Natural killer cell (primary cell): ENCODE measurements at places on chromosomes 7 and 10. TPM values are rescaled to one million over a fixed set of nuclear protein-coding genes. Genes with fewer than 3 reads are reported as not detected.

- H3K36me3 ChIP-seq = no peaks in the 10 kb centered on the region
- DNase-seq = no peak
- no peaks in the 10 kb centered on the region for H3K4me1 ChIP-seq
- no peak overlapping the region for H3K27ac ChIP-seq
These were observed 83.7 kb downstream of the DIP2C start for GRCh38 chr10:605632-606325.

DNA sequence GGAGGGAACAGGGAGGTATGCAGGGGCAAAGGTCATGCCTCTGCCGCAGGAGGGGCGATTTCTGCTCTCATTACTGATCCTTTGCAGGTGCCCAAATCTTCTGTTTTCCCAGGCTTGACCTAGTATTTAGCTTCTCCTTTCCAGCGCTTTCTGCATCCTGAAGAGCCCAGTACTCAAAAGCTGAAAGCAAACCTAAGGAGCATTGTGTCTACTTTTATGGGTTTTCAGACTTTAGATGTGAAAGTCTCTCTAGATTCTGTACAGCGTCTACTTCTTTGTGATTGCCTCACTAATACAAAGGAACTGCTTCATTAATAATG lies 560 bp downstream of the GBF1 start:
- H3K4me1 ChIP-seq = peaks cover 26% of the 10 kb centered on the region
- H3K4me3 ChIP-seq = peak overlapping the region; percentile 94
- no peak for DNase-seq
- H3K36me3 ChIP-seq = peaks cover 2% of the 10 kb centered on the region
- H3K27ac ChIP-seq = peak overlapping the region; percentile 89

DNA sequence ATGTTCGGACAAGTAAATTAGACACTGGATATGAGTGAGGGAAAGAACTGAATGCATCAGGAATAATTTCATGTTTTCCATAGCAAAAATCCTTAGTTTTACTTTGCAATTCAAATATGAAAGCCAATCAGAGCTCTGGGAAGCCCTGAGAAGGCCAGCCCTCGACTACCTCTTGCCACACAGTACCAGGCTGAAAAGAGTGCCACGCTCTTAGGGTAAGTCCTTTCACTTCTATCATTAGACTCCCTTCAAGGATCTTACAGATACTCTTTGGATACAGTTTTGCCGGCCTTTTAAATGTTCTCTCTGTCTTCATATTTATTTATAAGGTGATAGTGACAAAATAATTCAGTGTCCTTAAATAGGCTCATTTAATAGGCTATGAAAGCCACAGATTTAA lies 1.9 kb downstream of the COBL start:
- H3K27me3 ChIP-seq = peaks cover 8% of the 10 kb centered on the region
- peaks cover 13% of the 10 kb centered on the region for H3K4me1 ChIP-seq
- no peaks in the 10 kb centered on the region for H3K36me3 ChIP-seq
- no peak overlapping the region for H3K4me3 ChIP-seq
- DNase-seq = no peak

DNA sequence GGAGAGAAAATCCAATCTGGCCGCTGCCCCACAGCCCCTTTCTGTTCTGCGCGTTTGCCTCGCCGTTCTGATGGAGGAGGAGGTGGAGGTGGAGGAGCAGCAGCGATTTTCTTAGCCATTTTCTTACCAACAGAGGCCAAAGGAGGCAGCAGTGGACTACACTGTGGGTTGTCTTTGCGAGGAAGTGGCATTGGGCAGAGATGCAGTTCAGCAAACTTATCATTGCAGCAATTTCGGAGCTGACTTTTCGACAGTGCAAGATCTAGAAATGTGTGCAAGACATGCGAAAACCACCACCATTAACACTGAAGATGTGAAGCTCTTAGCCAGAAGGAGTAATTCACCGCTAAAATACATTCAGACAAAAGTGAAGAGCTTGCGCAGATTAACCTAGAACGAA lies 1.9 kb upstream of the ARL4A start:
- peaks cover 16% of the 10 kb centered on the region for H3K4me1 ChIP-seq
- H3K27ac ChIP-seq = peak overlapping the region; percentile 97
- no peaks in the 10 kb centered on the region for H3K27me3 ChIP-seq
- H3K36me3 ChIP-seq = no peaks in the 10 kb centered on the region
- DNase-seq = peak; percentile 75
- no peak overlapping the region for H3K4me3 ChIP-seq

GRCh38 chr10:92574548-92575261 lies 812 bp upstream of the IDE start:
- DNase-seq = peak; percentile 51
- no peaks in the 10 kb centered on the region for H3K36me3 ChIP-seq
- H3K4me3 ChIP-seq = peak overlapping the region; percentile 98
- H3K27me3 ChIP-seq = no peaks in the 10 kb centered on the region
- H3K27ac ChIP-seq = peak overlapping the region; percentile 90

DNA sequence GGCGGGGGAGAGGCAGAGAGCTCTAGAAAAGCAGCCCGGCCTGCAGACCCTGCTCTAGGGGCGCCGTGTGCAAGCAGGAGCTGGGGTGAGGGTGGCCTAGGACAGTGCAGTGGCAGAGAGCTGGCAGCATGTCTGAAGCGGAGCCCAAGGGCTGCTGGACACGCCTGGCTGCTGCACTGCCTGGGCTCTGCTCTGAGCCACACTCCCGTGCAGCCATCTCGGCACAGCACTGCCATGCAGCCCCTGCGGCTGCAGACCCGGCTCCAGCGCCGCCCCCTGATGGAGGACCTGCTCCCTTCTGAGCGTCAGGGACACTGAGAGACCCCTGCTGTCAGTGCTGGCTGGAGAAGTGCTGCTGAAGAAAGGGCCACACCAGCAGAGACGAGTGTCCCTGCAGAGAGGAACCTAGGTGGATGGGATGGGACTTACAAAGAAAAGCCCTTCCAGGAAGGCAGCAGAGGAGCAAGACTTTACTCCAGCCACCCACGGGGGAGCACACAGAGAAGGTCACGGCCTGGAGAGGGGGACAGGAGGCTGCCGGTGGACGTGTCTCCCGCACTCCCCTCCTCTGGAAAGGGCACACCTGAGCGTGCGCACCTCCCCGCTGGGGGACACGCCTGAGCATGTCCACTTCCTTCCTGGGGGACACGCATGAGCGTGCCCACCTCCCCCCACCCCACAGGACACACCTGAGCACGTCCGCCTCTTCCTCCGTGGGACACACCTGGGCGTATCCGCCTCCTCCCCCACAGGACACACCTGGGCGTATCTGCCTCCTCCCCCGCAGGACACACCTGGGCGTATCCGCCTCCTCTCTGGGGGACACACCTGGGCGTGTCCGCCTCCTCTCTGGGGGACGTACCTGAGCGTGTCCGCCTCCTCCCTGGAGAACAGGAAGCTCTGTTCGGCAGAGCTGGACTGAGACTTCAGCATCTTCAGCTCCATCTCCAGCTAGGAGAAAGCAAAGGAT lies 252.9 kb downstream of the MAD1L1 start:
- H3K27me3 ChIP-seq = no peaks in the 10 kb centered on the region
- H3K4me3 ChIP-seq = no peak overlapping the region
- peaks cover 5% of the 10 kb centered on the region for H3K4me1 ChIP-seq

GRCh38 chr7:107173691-107174406 lies 5.0 kb downstream of the HBP1 start:
- peaks cover 4% of the 10 kb centered on the region for H3K36me3 ChIP-seq
- H3K27ac ChIP-seq = no peak overlapping the region
- H3K4me3 ChIP-seq = no peak overlapping the region
- no peak for DNase-seq
- H3K4me1 ChIP-seq = peaks cover 14% of the 10 kb centered on the region

GRCh38 chr7:36565792-36566356 lies 158.4 kb downstream of the AOAH start:
- H3K36me3 ChIP-seq = peaks cover 50% of the 10 kb centered on the region
- H3K27ac ChIP-seq = no peak overlapping the region
- no peak for DNase-seq
- peaks cover 3% of the 10 kb centered on the region for H3K4me1 ChIP-seq

DNA sequence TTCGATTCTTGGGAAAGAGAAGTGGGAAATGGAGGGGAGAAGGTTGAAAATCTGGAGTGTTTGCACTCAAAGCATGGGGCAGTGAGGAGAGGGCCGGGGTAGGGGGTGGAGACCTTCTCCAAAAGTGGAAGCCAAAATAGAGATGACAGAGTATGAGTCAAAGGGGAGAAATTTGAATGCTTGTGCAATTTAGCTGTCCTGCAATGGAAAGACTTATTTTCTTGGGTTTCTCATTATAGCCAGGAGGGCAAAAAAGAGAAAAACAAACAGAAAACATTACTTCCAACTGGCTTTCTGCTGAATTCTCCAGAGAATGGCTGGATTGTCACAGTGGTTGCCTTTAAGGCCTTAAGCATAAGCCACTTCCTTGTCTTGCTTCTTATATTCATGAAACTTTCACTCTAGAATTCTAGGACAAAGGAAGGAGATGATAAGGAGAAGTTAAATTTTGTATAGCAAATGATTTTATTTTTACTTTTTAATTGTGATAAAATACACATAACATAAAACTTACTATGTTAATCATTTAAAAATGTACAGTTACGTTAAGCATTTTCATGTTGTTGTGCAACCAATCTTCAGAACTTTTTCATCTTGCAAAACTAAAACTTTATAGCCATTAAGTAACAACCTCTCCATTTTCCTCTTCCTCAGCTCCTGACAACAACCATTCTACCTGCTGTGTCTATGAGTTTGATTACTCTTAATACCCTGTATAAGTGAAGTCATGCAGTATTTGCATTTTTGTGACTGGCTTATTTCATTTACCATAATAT lies 100.2 kb downstream of the GPR85 start:
- DNase-seq = no peak
- H3K27me3 ChIP-seq = no peaks in the 10 kb centered on the region
- H3K27ac ChIP-seq = no peak overlapping the region
- no peaks in the 10 kb centered on the region for H3K36me3 ChIP-seq

DNA sequence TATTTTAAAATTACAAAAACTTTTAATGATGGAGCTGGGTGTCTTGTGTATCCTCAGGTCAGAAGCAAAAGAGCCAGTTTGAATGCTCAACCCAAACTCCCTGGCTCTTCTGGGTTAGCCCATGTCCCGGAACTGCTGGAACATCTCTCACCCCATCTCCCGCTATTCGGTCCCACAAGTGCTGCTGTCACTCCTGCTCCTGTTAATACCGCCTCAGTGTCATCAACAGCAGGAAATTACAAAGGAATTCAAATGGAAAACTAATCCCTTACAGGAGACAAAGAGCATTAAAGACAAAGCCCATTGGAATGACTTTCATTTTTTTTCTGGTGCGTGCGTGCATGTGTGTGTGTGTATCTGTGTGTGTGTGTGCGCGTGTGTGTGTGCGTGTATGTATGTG lies 112.0 kb upstream of the C7orf33 start:
- H3K36me3 ChIP-seq = no peaks in the 10 kb centered on the region
- no peaks in the 10 kb centered on the region for H3K4me1 ChIP-seq
- H3K27ac ChIP-seq = no peak overlapping the region
- H3K27me3 ChIP-seq = no peaks in the 10 kb centered on the region

GRCh38 chr10:77056650-77057049 lies 581.0 kb downstream of the KCNMA1 start:
- H3K27ac ChIP-seq = no peak overlapping the region
- H3K4me1 ChIP-seq = no peaks in the 10 kb centered on the region
- DNase-seq = no peak
- no peak overlapping the region for H3K4me3 ChIP-seq
- no peaks in the 10 kb centered on the region for H3K27me3 ChIP-seq

GRCh38 chr7:4245135-4245865 lies 436.8 kb upstream of the FOXK1 start:
- no peaks in the 10 kb centered on the region for H3K36me3 ChIP-seq
- no peaks in the 10 kb centered on the region for H3K27me3 ChIP-seq
- H3K27ac ChIP-seq = no peak overlapping the region
- H3K4me3 ChIP-seq = no peak overlapping the region
- H3K4me1 ChIP-seq = no peaks in the 10 kb centered on the region

DNA sequence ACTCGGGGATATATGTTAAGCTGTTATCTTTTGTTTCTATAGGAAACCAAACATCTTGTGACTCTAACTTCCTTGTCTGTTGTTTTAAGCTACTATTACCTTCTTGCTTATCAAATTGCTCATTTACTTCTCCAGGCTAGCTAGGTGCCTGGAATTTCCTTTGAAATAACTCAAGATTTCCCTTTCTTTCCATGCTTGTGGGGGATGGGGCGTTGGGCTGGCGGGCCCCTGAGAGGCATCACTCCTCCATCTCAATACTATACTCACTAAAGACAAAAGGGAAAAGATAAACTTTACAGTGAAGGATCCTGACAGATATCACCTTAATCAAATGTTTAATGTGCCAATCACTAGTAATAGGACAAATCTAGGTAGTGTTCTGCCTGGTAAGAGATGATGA lies 34.7 kb upstream of the MYO3A start:
- no peaks in the 10 kb centered on the region for H3K27me3 ChIP-seq
- no peaks in the 10 kb centered on the region for H3K4me1 ChIP-seq
- no peak overlapping the region for H3K4me3 ChIP-seq
- H3K36me3 ChIP-seq = no peaks in the 10 kb centered on the region
- DNase-seq = no peak

DNA sequence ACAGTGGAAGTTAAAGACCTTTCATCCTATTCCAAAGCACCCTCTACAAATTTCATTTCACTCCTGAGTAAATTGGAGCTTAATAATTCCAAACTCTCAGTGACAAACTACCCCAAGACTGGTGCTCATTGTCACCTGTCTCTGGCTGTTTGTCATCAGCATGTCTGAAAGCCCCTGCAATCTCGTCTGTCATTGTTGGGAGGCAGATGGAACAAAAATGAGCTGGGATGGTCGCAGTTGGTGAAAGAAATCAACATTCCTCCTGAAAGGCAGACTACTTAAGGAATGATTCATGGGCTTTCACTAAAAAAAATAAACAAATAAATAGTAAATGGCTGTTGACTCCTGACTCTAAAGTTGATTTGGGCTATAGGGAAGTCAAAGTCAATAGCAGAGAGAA lies 69.7 kb upstream of the PALS2 start:
- no peaks in the 10 kb centered on the region for H3K27me3 ChIP-seq
- no peaks in the 10 kb centered on the region for H3K4me1 ChIP-seq
- no peak for DNase-seq
- H3K4me3 ChIP-seq = no peak overlapping the region
- no peaks in the 10 kb centered on the region for H3K36me3 ChIP-seq

- H3K27ac ChIP-seq = no peak overlapping the region
- no peaks in the 10 kb centered on the region for H3K36me3 ChIP-seq
- H3K4me1 ChIP-seq = no peaks in the 10 kb centered on the region
- H3K27me3 ChIP-seq = no peaks in the 10 kb centered on the region
- DNase-seq = no peak
- H3K4me3 ChIP-seq = no peak overlapping the region
These were observed 18.8 kb downstream of the CELF2 start for GRCh38 chr10:11036424-11037011.

DNA sequence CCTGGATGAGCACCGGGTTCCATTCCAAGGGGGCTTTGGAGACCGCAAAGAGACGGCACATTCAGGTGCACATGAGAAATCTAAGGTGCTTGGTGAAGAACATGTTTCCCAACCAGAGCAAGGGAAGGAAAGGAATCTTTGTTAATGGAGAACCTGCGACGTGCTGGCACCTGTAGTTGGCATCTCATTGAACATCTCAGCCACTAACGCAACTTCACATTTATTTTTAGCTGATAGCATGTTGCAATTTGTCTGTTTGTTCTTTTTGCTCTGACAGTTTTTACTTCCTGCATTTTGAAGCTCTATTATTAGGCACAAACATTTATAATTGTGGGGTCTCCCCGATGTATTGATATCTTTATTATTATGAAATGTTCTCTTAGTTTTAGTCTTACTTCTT lies 316.7 kb downstream of the TCERG1L start:
- no peaks in the 10 kb centered on the region for H3K36me3 ChIP-seq
- H3K4me1 ChIP-seq = no peaks in the 10 kb centered on the region
- no peaks in the 10 kb centered on the region for H3K27me3 ChIP-seq
- no peak for DNase-seq

The MCU gene
- total RNA-seq = 13.1 TPM

The TDRD1 gene
- 0.09 TPM for total RNA-seq

The FXYD4 gene
- total RNA-seq = not detected
